Activated CD4-positive, alpha-beta T cell treated with anti-CD3 and anti-CD28 coated beads, Interleukin-2, amount 50 U/mL, for 48 hours (primary cell): ENCODE measurements at places on chromosomes 5 and 9.

DNA sequence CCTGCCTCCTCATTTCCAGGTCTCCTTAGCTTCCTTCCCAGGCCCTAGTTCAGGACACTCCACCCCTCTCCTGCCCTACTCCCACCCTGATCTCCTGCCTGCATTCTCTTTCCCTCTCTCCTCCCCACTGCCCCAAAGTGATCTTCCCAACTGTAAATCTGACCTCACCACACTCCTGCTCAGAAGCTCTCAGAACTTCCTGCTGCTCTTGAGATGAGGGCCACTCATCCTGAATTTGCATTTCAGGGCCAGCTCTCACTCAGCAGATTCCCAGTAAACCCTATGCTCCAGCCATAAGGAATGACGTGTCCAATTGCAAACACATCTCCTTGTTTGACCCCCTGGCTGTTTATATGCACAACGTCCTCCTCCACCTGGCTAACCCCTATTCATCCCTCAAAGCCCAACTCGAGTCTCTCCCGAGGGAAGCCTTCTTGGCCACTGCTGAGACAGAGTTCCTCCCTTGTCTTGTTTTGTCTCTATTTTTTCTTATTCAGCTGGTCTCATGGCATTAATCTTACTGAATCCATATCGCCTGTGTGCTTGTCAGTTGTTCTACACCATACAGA, 95.0 kb downstream of the NSG2 start:
- DNase-seq, result no peak

DNA sequence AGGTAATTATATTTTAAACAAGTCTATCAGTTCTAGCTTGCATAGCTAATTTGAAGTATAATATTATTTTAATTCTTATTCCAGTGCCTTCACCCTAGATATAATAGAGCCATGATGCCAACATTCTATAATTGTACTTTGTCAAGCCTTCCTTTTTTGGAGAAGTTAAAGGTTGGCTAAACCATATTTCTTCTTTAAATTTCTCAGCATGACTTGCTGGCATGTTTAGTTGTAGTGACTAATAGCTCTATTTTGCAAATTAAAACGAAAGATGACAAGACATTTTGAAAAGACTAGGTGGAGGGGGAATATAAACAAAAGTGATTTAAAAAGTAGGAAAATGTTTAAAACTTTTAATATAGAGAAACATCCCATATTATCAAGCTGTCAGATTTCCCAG, 400.7 kb downstream of the PSAT1 start:
- no peak for DNase-seq

DNA sequence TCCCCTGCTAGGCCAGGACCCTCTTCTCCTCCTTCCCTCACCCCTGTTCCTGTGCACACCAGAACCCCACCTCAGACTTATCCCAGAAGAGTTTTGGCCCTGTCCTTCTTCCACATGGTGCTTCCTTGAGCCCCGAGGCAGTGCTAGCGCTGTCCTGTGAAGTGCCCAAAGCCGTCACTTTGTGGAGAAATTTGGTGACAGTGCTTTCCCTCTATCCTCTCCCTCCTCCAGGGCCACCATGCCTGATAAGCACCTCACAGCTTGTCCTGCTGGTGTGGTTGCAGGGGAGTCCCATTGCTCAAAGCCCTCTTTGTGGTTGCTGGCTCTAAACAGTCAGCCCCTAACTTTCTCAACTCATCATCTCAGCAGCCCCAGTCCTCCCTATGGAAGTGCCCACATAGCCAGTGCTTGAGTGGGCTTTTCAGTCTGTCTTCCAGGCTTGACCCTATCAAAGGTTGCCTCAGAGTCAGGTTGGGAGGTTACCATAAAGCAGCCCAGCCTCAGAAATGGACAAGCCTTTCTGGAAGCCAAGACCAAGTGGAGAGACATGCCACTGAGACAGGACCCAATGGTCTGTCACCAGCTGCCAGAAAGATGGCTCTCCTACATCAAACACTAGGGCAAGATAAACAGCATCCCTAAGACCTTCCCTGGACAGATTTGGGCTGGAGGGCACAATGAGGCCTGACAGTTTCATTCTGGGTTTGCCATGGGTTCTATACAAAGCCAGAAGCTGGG, 18.0 kb downstream of the IGIP start:
- DNase-seq, result no peak

DNA sequence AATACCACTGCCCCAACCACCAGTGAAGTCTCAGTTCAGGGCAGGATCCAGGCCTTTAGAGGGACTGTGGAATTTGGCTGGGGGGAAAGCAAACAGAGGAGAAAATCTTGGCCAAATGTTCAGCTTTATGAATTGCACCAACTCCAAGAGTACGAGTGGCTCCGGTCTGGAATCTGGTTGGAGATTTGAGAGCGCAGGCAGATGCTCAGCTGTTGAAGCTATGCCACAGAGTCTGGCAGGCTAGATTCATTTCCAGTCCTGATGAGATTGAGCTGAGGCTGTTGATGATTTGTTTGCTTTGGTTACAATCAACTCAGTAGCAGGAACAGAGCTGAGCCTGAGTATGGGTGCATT, 9.1 kb upstream of the HSPB3 start:
- DNase-seq, result no peak

GRCh38 chr9:3191715-3192114, 334.1 kb downstream of the RFX3 start:
- DNase-seq, result no peak

DNA sequence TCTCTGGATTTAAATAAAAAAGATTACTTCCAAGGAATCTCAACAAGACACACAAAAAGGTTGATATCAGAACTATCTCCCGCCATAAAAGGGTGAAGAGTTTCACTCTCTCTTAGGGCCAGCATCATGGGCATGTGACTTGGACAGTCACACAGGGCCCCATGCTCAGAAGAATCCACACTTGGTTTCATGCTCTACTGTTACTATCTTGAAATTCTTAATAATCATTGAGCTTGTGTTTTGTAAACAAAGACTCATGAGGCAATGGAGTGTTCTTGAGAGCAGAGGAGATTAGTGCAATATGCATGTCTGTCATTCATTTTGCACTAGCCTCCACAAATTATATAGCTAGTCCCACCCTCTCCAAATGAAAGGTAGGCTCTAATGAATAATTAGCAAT, 58.4 kb downstream of the HMHB1 start:
- no peak for DNase-seq

GRCh38 chr9:117526674-117527073, 111.8 kb upstream of the ASTN2 start:
- no peak for DNase-seq

DNA sequence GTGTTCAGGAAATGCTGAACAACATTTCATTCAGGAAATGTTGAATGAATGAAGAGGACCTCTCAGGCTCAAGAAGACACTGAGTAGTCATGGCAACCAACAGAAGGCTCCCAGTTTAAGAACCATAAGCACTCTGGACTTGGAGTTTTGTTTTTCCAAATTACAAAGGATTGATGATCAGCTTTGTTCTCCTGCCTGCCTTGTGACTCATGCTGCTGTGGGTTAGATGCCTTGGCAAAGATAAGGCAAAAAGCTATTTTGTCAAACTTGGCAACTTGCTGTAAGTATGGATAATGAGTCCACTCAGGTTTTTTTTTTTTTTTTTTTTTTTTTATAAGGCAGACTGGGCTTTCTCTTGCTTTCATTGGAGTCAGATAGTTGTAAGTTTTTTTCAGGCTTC, 365.0 kb downstream of the TMEM232 start:
- DNase-seq, result no peak

GRCh38 chr9:3608011-3608410, 82.2 kb upstream of the RFX3 start:
- DNase-seq, result no peak

GRCh38 chr5:36359267-36359666, 57.6 kb upstream of the RANBP3L start:
- no peak for DNase-seq

GRCh38 chr5:593511-593910, 18.6 kb upstream of the CEP72 start:
- no peak for DNase-seq

DNA sequence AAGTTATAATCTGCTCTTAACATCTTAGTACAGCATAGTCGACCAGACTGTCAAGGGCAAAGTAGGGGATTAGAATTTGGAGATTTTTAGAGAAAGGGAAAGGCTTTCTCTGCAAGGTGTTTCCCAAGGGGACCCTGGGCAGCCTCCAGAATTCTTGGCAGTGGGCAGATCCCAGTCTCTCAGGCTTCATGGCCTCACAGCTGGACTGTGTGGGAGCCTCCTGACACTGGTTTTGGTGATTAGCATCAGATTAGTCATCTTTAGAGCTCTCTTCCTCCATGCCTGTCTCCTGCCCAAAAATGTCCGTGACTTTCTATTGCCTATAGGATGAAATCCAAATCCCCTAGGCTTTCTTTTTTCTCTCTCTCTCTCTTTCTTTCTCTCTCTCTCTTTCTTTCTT, 370.7 kb downstream of the ZSWIM6 start:
- DNase-seq, result no peak

GRCh38 chr5:43840424-43841125, 237.6 kb downstream of the NNT start:
- no peak for DNase-seq

- no peak for DNase-seq
Measured at GRCh38 chr5:40834391-40834848, 602 bp downstream of the RPL37 start.

GRCh38 chr5:177162379-177162778, 28.8 kb downstream of the NSD1 start:
- DNase-seq, result no peak

- no peak for DNase-seq
Measured at GRCh38 chr5:139895046-139895445, 99.4 kb downstream of the PSD2 start.

- no peak for DNase-seq
Measured at GRCh38 chr5:9466697-9467096, 79.2 kb downstream of the SEMA5A start.

- no peak for DNase-seq
Measured at GRCh38 chr9:88792502-88792901, 198.8 kb upstream of the S1PR3 start.
